ENCODE measurements at places on chromosomes 11 and 22. TPM values are rescaled to one million over a fixed set of nuclear protein-coding genes. Genes with fewer than 3 reads are reported as not detected.

Gene TRIM34
- 7.1 TPM for total RNA-seq

Gene ZC3H7B
- 80.3 TPM for total RNA-seq

GRCh38 chr22:46242076-46242475, 8.0 kb downstream of the CDPF1 start:
- no peak for DNase-seq

- no peak for DNase-seq
Observed at GRCh38 chr11:69377029-69377952, 83.3 kb downstream of the MYEOV start.

DNA sequence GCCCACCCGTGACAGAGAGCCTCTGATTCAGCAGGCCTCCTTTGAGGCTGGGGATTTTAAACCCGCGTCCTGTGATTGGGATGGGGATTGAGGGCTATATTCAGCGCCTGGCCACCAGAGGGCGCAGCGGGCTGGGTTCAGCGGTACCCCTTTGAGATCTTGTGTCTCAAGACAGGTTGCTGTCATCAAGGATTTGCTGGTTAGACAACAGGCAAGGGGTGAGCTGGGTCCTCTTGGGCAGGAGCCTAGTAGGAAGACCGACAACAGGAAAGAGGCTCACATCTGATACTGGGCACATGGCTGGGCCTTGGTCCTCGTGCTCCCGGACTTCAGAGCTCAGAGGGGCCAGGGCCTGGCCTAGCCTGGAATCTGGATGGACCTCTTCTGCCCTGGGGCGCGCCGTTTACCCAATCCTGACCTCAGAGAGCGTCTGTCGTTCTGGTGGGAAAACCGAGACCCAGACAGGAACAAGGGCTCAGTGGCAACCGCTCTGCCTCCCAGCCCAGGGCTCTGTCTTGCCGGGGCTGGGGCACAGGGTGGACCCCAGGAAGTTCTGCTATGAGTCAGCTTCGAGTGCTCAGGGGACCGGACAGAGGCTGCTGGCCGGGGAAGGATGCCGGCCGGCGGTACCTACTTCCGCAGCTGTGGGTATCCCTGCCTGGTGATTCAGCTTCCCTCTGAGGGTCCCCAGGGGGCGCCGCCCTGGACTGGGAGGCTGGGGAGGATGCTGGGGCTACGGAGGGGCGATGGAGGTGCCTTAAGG, 929 bp upstream of the SLC35E4 start:
- peak; percentile 85 for DNase-seq

DNA sequence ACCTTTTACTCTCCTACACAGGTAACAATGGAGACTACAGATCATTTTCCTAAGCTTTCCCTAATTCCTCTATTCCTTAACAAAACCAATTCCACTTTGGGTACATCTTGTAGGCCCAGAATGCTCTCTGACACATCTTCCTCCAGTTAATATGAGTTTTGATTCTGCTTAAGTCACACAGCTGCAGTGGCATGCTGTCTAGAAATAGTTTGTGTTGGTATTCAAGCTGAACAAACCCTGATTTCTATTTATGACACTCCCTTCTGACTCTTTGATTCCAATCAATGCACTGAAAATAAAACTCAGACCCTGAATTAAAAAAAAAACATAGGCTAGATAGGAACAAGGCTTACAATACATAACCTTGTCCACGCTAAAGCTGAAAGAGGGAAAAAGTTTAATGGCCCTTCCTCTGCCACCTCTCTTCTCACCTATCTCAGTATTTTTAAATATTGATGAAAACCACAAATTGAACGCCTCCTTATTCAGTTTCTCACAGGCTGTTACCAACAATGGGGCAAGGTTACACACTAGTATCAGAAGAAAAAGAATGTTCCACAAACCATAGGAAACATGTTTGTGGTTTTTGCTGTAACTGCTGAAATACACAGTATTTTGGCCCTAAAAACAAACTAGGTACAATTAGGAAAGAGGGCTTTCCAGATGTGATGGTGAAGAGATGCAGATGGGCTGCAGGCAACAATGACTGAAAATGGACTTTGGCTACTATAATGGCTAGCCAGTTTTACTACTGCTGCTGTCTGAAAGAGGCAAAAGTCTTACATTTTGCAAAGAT, 35.7 kb upstream of the GAB2 start:
- peak; percentile 75 for DNase-seq
